Brain (organoid and tissue), 16 donors: ENCODE measurements at places on chromosomes 2 and 18. TPM values are rescaled to one million over a fixed set of nuclear protein-coding genes. Genes with fewer than 3 reads are reported as not detected.

The LYPD6B gene
- 0.22 TPM for polyA plus RNA-seq

The BCL11A gene
- 22.7 TPM for polyA plus RNA-seq

The ACVR1C gene
- polyA plus RNA-seq = 0.34 TPM

The HAAO gene
- polyA plus RNA-seq = 2.2 TPM

The CIAO1 gene
- polyA plus RNA-seq = 58.6 TPM

The FOXD4L1 gene
- not detected for polyA plus RNA-seq

The RRM2 gene
- 45.9 TPM for polyA plus RNA-seq

The CKAP2L gene
- 11.8 TPM for polyA plus RNA-seq

The IL1R2 gene
- polyA plus RNA-seq = 0.31 TPM

The STPG4 gene
- not detected for polyA plus RNA-seq

The UGT1A4 gene
- polyA plus RNA-seq = not detected

The IL37 gene
- not detected for polyA plus RNA-seq

The CD8B2 gene
- polyA plus RNA-seq = 1.6 TPM

The YPEL5 gene
- polyA plus RNA-seq = 36.9 TPM

The SMAD2 gene
- polyA plus RNA-seq = 73.8 TPM

The TMEM178A gene
- 25.1 TPM for polyA plus RNA-seq

The CAPN13 gene
- polyA plus RNA-seq = 1.7 TPM

The PSMA8 gene
- not detected for polyA plus RNA-seq

The CNDP1 gene
- 90.4 TPM for polyA plus RNA-seq

The ASXL2 gene
- 4.9 TPM for polyA plus RNA-seq

The SERPINB11 gene
- polyA plus RNA-seq = not detected

The NAGK gene
- polyA plus RNA-seq = 79.7 TPM

The NR4A2 gene
- polyA plus RNA-seq = 4.3 TPM

The GCG gene
- not detected for polyA plus RNA-seq

The CFAP221 gene
- polyA plus RNA-seq = 1.1 TPM

The TMSB10 gene
- 4,172 TPM for polyA plus RNA-seq

The ZNF396 gene
- 1.3 TPM for polyA plus RNA-seq

The INPP5D gene
- polyA plus RNA-seq = 3.7 TPM

The EVX2 gene
- 0.14 TPM for polyA plus RNA-seq

The RAB27B gene
- polyA plus RNA-seq = 0.17 TPM

The LAMA3 gene
- polyA plus RNA-seq = 1.8 TPM

The LRRTM1 gene
- 2.6 TPM for polyA plus RNA-seq

The FAM124B gene
- polyA plus RNA-seq = 0.29 TPM

The RASGRP3 gene
- 10.3 TPM for polyA plus RNA-seq

The RAB6C gene
- 0.29 TPM for polyA plus RNA-seq

The FAM237A gene
- polyA plus RNA-seq = not detected

The TCF23 gene
- not detected for polyA plus RNA-seq

The INO80C gene
- polyA plus RNA-seq = 43.5 TPM

The SLC11A1 gene
- polyA plus RNA-seq = 1.7 TPM

The KIF3C gene
- 74.7 TPM for polyA plus RNA-seq

The CHST9 gene
- 0.20 TPM for polyA plus RNA-seq

The LIMS4 gene
- polyA plus RNA-seq = not detected

The ASPRV1 gene
- 4.1 TPM for polyA plus RNA-seq

The FN1 gene
- polyA plus RNA-seq = 172 TPM

The IL36G gene
- polyA plus RNA-seq = not detected

The PIEZO2 gene
- 5.9 TPM for polyA plus RNA-seq

The SANBR gene
- 6.6 TPM for polyA plus RNA-seq

The CXCR1 gene
- 0.49 TPM for polyA plus RNA-seq

The EPB41L3 gene
- 83.1 TPM for polyA plus RNA-seq

The CDK15 gene
- not detected for polyA plus RNA-seq

The ACMSD gene
- not detected for polyA plus RNA-seq

The SIX2 gene
- 18.6 TPM for polyA plus RNA-seq
